Right ventricle myocardium superior (tissue), 1 donor: ENCODE measurements at places on chromosomes 7 and 10.

GRCh38 chr7:14606101-14606500 is 296.4 kb downstream of the DGKB start:
- no peak for DNase-seq

- no peak for DNase-seq
Observed at GRCh38 chr7:100510437-100511239, 26.9 kb downstream of the NYAP1 start.

DNA sequence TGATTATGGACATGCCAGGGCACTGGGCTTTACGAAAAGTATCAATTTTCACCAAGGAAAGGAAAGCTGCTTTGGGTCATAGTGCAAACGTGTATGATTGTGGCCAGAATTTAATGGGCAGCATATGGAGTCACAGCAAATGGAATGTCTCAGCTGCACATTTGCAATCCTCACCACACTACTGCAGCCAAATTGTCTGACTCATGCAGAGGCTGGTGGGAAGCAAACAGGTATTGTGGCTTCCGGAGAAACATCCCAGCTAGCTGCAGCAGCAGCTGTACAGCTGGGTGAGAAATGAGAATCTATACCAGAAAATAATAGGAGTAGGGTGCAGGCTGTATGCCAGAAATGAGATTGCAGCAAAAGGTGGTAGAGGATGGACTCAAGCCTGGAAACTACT is 374.7 kb upstream of the VWC2 start:
- DNase-seq = no peak

- no peak for DNase-seq
Observed at GRCh38 chr10:101644002-101644401, 51.0 kb downstream of the FBXW4 start.

DNA sequence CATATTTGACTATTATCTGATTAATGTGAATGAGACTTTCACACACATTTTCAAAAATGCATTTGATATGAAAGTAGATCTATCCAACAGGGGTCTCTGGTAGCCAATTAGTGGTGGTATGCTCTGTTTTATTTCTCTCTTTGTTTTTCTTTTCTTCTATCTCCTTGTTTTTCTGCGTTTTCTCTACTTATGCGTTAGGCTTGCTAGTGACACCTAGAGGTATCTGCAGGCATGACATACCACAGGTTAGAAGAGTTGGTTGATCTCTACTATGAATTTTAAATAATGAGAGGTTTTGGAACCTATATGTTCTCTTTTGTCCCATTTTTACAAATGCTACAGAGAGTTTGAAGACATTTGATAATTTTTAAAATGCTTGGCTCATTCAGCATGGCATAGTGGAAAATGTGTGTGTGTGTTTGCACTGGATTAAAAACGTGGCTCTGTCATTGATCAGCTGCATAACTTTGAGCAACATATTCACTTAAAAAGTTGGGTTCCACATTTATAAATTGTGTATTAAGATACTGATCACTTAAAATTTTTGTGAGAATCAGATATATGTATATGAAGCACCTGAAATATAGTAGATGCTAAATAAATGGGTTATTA is 28.1 kb upstream of the PLXDC2 start:
- no peak for DNase-seq

- no peak for DNase-seq
Observed at GRCh38 chr10:94546049-94546900, 687 bp downstream of the HELLS start.

- no peak for DNase-seq
Observed at GRCh38 chr7:128947854-128948253, 10.1 kb downstream of the IRF5 start.

- peak; percentile 30 for DNase-seq
Observed at GRCh38 chr7:128904381-128905197, 5.9 kb downstream of the KCP start.

- no peak for DNase-seq
Observed at GRCh38 chr7:11193131-11193867, 219.6 kb downstream of the PHF14 start.
